ENCODE measurements at places on chromosomes 6 and 20. TPM values are rescaled to one million over a fixed set of nuclear protein-coding genes. Genes with fewer than 3 reads are reported as not detected.

DNA sequence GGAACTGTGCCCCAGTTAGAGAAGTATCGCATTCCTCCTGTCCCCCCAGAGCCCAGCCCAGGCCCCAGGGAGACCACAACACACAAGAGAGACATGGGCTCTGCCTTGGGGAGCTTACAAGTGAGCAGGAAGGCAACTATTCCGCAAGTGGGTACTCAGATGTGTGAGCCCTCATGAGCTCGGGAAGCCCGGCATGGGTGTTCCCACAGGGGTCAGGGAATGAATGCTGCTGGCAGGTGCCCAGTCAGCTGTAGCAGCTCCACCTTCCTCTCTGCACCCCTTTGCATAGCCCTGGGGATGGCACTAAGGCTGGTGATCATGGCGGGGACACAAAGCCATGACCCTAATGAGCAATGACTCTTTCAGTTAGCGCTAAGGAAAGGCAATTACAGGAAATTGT, 194.1 kb downstream of the SYNDIG1 start:
- H3K4me3 ChIP-seq, result no peak overlapping the region
- no peaks in the 10 kb centered on the region for H3K36me3 ChIP-seq
- no peak for DNase-seq
- H3K4me1 ChIP-seq, result no peaks in the 10 kb centered on the region
- no peaks in the 10 kb centered on the region for H3K27me3 ChIP-seq

The PRL gene
- not detected for total RNA-seq

The VSTM2L gene
- total RNA-seq, result 5.4 TPM

GRCh38 chr20:3452690-3453089, 18.1 kb upstream of the ATRN start:
- H3K36me3 ChIP-seq, result no peaks in the 10 kb centered on the region
- DNase-seq, result no peak
- H3K27ac ChIP-seq, result no peak overlapping the region
- no peaks in the 10 kb centered on the region for H3K27me3 ChIP-seq

GRCh38 chr6:127102859-127103258, 15.6 kb upstream of the RSPO3 start:
- no peaks in the 10 kb centered on the region for H3K27me3 ChIP-seq
- no peaks in the 10 kb centered on the region for H3K4me1 ChIP-seq
- no peaks in the 10 kb centered on the region for H3K36me3 ChIP-seq

GRCh38 chr6:154478701-154479060, 31.8 kb downstream of the CNKSR3 start:
- peak overlapping the region; percentile 27 for H3K4me3 ChIP-seq
- no peak for DNase-seq
- no peaks in the 10 kb centered on the region for H3K36me3 ChIP-seq
- peaks cover 35% of the 10 kb centered on the region for H3K4me1 ChIP-seq
- H3K27me3 ChIP-seq, result no peaks in the 10 kb centered on the region
- H3K27ac ChIP-seq, result peak overlapping the region; percentile 69
